SK-MEL-5 (cell line): ENCODE measurements at places on chromosomes 4 and X. TPM values are rescaled to one million over a fixed set of nuclear protein-coding genes. Genes with fewer than 3 reads are reported as not detected.
A peak's percentile ranks its signal among the peaks of the same experiment; 100 is the strongest.

- DNase-seq: no peak
These were observed 205.0 kb upstream of the PDE5A start for GRCh38 chr4:119833611-119834010.

DNA sequence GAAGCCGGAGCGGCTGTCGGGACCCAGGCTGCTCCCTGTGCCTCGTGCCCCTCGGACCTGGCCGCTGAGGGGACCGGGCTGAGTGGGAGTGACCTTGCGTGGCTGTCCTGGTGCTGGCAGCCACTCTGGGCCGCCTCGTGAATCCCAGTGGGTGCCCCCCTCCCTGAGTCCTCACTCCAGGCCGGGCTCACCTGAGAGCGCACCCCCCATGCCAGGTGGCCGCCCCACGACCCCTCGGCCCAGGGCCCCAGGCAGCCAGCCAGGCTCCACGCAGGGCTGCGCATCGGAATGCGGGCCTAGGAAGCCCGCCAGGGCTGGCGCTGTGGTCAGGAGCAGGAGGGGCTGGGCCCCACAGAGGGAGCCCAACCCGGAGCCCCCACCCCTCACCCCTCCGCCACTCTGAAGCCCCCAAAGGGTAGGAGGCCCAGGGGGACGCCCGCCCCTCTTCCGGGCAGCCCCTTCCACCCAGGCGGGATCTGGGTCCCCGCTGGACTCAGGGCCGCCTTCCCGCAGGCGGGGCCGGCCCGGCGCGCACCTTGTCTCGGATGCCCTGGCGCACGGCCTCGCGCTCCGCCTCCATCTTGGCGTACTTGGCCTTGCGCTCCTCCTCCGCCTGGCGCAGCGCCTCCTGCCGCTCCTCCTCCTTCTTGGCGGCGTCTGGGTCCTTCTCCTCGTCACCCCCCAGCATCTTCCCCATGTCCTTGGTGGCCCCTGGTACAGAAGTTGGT is 33.9 kb downstream of the CPLX1 start:
- DNase-seq: no peak

DNA sequence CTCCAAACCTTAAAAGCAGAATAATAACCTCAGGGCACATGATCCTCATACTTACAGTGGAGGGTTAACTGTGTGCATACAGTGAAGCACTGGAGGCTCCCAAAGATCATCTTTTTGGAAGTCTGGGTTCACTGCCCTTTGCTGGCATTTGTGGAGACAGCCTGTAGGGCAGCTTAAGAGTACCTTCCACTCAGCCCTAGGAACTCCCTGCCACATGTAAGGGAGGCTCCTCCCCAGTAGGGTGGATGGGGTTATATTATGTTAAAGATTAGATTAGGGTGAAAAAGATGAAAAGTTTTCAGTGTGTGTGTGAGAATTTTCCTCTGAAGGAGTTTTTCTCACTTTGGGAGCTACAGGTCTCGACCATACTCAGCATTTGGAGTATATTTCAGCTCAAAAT is 388.4 kb downstream of the RAB28 start:
- no peak for DNase-seq

DNA sequence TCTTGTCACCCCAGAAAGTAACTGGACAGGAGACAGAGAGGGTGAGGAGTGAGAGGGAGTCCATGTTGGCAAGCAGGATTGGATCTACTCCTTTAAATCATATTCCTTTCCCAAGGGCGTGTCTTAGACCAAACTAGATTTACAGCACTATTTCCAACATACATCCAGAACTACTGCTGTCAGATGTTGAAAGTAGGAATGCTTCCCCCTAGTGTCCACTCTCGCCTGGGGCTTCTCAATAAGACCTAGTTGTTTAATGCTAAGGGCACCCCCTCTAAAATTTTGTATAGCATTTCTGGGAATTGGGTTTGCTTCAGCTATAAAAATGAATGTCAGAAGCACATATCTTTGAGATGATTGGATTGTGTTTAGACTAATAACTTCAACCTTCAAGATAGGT is 13.3 kb downstream of the OFD1 start:
- peak; percentile 70 for DNase-seq

DNA sequence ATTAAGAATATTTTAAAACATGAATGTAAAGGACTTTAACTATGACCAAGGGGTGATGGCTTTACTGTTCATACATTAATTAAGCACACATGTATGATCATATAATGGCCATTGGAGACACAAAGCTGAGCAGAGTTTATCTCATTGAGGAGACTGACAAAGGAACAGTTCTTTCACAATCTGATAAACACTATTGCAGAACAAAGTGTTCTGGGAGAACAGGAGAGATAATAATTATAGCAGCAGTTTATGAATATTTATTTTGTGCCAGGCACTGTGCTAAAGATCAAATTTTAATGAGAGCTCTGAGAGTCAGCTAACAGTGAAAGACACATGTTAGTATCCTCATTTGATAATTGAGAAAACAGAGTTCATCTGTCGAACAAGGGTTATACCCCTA is 242.4 kb upstream of the NR3C2 start:
- DNase-seq: no peak

DNA sequence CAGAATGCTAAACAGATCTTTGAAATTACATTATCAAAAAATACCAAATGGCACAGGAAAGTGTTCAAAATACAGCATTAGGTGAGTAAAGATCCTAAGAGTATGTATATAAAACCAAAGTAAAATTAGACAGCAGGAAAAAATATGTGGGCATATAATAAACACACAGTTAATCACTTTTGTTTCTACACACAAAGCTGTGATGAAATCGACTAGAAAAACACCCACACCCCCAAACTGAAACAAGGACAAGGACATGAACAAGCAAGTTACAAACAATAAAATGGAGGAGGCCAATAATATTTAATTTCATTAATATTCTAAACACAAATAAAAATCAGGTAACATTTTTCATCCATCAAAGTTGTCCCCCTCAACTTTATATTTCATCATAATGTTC is 143.2 kb downstream of the FRYL start:
- no peak for DNase-seq

GRCh38 chr4:181991369-181992108 is 251.7 kb upstream of the TENM3 start:
- DNase-seq: no peak

DNA sequence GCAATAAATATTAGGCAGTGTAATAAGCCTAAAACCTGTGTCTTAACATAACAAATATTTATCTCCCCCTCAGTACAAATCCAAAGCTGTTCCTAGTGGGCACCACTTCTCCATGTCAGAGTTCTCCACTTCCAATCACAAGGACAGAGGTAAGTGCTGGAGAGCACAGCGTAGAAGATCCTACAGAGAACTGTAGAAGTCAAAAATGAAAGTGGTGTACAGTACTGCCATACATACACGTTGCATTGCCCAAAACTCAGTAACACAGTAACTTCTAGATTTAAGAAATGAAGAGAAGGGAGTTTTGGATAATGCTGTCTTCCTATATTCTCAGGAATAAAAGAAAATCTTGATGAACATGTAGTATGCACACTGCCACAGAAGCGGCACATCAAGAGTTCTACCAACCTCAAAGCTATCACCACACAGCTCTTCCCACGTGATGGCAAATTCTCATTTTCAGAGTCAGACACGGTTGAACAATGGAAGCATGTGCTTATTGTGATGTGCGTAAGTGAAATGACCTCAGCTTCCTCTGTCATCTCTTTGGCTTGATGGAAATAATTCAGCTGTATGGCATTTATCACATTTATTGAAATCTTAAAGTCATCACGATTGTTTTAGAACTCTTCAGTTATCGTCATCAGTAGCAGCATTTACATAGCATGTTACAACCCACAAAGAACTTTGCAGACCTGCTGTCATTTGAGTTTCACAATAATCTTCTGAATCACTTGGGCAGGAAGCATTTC is 27.1 kb upstream of the SPANXN4 start:
- peak; percentile 30 for DNase-seq

GRCh38 chr4:136928957-136929411 is 603.3 kb downstream of the PCDH18 start:
- no peak for DNase-seq

- no peak for DNase-seq
These were observed 14.1 kb upstream of the CYTL1 start for GRCh38 chr4:5033281-5033841.

DNA sequence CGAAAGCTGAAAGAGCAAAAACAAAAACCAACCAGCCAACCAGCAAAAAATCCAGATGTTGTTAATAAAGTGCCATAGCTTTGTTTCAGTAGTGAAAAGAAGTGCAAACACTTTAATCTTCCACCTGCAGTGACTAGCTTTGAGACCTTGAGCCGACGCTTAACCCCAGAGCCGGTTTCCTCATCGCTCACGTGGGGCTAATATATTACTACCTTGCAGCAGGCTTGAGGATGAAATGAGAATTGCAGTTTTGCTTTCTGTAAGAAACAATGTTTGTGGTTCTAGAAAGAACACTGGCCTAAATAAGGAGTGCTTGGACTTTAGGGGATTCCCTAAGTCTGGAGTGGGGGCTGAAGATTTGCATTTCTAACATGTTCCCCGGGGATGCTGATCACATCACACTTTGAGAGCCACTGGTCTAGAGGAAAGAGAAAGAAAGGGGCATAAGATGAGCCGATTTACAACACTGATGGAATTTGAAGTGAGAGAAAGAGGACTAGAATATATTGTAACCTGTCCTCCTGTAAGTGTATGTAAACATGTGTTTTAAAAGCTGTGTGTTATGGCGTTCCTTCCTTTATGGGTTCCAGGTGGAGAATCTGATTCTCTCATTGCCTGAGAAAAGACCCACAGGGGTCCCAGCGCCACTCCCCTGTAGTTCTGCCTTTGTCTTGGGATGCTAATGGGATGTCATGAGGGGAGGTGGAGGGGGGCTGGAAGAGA is 1.4 kb downstream of the FGF2 start:
- DNase-seq: peak; percentile 45

- DNase-seq: no peak
These were observed 199.5 kb upstream of the IGFBP7 start for GRCh38 chr4:57309658-57310057.

GRCh38 chr4:61553557-61554125 is 353.5 kb downstream of the ADGRL3 start:
- DNase-seq: no peak

SLITRK4 gene
- 0.34 and 0.40 TPM in 2 replicates for total RNA-seq

CXCL11 gene
- total RNA-seq: 0.26 TPM in 1 of 2 replicates, not detected in the other

CT45A6 gene
- not detected in 2 replicates for total RNA-seq

VCX2 gene
- not detected in 2 replicates for total RNA-seq
